ENCODE measurements at places on chromosomes 2 and 18.

- ATAC-seq: peak; percentile 89
Observed at GRCh38 chr2:40450796-40451430, 977 bp downstream of the SLC8A1 start.

DNA sequence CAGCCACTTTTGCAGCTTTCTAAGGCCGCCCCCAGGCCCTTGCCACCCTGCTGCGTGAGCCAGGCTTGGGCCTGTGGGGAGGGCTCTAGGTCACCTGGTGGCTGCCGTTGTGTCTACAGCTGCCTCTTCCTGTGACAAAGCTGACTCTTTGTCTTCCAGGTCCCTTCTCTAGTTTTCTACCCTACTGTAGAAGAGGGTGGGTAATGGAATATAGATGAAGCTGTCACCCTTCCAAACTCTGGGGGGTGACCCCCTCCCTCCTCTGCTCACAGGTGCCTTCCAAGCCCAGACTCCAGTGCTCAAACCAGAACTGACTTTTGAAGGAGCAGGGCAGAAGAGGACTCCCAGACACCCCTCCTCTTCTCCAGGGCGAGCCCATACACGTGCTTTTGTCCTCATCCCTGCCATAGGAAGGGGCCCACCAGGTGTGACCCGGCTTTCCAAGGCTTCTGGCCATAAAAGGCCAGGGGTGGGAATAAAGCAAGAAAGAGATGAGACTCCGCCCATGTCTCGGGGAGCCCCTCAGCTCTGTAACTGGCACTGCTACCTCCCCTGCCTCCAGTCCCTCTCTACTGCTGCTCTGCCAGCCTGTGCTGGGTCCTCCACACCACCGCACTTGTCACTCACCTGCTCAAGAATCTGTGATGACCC is 17.9 kb upstream of the SDC1 start:
- peak; percentile 37 for ATAC-seq

- no peak for ATAC-seq
Observed at GRCh38 chr18:55239740-55240139, 280.5 kb upstream of the CCDC68 start.

DNA sequence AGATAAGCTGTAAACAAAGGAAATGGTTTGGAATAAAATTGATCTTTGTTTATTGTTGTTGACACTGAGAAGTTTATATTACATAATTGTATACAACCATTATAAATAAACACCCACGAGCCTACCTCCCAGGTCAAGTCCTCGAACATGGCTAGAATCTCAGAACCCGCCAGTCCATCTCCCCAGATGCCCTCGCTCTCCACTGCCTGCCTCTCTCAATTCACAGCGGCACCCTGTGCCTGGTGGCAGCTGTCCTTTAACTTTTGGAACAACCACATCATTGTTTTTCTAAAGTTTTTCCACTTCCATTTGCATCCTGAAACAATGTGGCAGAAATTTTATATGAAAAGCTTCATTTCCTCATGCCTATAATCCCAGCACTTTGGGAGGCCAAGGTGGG is 52.2 kb upstream of the OTOS start:
- no peak for ATAC-seq

GRCh38 chr18:4352746-4353551 is 102.2 kb downstream of the DLGAP1 start:
- no peak for ATAC-seq

- ATAC-seq: peak; percentile 50
Observed at GRCh38 chr18:37294951-37295350, 270.6 kb downstream of the CELF4 start.

GRCh38 chr2:232569541-232569940 is 19.1 kb downstream of the EIF4E2 start:
- no peak for ATAC-seq

DNA sequence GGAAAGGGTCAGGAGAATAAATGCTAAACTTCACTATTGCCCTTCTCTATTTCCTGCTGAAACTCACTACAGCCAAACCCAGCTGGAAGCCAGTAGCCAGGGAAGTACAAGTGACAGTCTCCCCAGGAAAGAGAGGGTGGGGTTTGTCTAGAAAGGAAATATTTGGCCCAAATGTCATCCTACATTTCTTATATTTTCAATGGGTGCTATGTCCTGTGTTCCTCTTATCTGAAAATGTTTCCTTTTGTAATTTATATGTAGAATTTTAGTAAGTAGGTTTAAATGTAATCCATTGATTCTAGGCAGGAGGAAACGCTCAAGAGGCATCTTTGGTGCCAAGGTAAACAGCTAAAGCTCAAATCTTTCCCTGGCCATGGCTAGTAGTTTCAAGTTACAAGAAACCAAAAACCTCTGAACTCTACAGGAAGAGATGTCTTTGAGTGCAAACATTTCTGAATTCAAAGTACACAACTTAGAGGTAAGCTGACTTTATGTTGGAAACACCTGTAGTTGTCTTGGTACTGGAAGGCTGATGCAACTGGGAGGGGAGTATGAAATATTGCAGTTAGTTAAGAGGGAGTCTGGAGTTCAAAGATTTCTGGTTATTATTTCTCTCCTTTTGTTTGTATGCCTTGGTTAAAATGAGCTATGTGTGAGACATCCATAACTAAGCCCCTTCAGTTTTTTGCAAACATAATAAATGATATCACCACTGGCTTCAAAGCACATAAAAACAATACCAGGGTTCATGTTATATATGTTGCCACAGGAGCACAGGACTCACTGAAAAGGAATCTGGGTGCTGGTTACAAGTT is 356.1 kb upstream of the ZC3H15 start:
- peak; percentile 75 for ATAC-seq

GRCh38 chr2:52264488-52264887 is 1232.6 kb upstream of the NRXN1 start:
- no peak for ATAC-seq

GRCh38 chr2:68740400-68740914 is 5.8 kb downstream of the ARHGAP25 start:
- no peak for ATAC-seq

DNA sequence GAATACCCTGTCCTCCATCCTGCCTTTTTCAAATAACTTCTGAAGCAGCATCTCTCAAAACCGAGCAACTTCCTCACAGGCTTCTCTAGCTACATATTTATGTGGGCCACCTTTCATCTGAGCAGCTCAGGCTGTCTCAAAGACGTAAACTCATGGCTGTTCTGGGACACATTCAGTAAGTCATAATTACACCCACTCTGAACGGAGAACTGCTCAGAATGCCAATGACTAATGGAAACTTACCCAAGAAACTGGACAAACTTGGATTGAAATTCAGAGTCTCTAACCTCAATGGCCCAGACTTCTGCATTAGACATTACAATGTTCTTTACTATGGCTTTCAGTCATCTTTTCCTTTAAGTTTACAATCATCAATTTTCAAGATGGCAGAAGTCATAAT is 145.2 kb downstream of the RAD51AP2 start:
- no peak for ATAC-seq

GRCh38 chr2:171711351-171711750 is 24.1 kb downstream of the DYNC1I2 start:
- ATAC-seq: peak; percentile 42

- no peak for ATAC-seq
Observed at GRCh38 chr2:197941715-197942114, 137.3 kb downstream of the PLCL1 start.

GRCh38 chr2:184463102-184463865 is 135.0 kb upstream of the ZNF804A start:
- no peak for ATAC-seq

DNA sequence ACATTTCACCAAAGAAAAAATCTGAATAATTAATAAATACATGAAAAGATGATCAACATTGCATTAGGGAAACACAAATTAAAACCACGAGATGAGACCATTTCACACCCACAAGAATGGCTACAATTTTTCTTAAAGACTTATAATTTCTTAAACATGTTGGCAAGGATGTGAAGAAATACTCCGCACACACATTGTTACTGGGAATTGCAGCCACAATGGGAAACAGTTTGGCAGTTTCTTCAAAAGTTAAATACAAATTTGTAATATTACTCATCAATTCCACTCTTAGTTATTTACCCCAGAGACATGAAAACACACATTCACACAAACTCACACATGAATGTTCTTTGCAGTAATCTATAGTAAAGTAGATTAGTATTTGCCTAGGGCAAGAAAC is 363.3 kb upstream of the SMIM21 start:
- ATAC-seq: no peak

- ATAC-seq: no peak
Observed at GRCh38 chr18:50665519-50665918, 105.6 kb downstream of the MAPK4 start.

- no peak for ATAC-seq
Observed at GRCh38 chr2:1632510-1632909, 111.8 kb downstream of the PXDN start.

DNA sequence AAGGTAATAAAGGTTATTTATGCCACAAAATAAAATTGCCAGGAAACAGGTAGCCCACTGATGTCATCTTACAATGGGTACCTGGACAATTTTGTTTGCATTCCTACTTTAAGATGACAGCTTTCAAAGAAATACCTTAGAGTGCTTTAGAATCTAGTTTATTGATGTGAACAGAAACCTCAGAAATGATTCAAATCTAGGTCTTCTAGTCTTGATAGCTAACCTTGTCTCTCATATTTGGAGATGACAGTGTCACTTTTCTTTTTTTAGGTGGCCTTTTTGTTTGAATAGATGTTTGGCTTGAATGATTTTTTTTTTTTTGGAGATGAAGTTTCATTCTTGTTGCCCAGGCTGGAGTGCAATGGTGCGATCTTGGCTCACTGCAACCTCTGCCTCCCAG is 69.1 kb downstream of the PIK3C3 start:
- ATAC-seq: no peak

GRCh38 chr2:114550895-114551793 is 108.7 kb downstream of the DPP10 start:
- ATAC-seq: peak; percentile 36

DNA sequence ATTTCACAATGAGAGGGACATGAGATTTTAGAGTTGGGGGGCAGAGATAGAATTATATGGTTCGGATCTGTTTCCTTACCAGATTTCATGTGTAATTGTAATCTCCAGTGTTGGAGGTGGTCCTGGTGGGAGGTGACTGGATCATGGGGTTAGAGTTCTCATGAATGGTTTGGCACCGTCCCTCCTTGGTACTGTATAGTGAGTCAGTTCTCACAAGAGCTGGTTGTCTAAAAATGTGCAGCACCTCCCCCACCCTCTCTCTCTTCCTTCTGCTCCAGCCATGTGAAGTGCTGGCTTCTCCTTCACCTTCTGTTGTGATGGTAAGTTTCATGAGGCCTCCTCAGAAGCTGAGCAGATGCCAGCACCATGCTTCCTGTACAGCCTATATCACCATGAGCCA is 138.1 kb downstream of the SCG2 start:
- ATAC-seq: no peak

DNA sequence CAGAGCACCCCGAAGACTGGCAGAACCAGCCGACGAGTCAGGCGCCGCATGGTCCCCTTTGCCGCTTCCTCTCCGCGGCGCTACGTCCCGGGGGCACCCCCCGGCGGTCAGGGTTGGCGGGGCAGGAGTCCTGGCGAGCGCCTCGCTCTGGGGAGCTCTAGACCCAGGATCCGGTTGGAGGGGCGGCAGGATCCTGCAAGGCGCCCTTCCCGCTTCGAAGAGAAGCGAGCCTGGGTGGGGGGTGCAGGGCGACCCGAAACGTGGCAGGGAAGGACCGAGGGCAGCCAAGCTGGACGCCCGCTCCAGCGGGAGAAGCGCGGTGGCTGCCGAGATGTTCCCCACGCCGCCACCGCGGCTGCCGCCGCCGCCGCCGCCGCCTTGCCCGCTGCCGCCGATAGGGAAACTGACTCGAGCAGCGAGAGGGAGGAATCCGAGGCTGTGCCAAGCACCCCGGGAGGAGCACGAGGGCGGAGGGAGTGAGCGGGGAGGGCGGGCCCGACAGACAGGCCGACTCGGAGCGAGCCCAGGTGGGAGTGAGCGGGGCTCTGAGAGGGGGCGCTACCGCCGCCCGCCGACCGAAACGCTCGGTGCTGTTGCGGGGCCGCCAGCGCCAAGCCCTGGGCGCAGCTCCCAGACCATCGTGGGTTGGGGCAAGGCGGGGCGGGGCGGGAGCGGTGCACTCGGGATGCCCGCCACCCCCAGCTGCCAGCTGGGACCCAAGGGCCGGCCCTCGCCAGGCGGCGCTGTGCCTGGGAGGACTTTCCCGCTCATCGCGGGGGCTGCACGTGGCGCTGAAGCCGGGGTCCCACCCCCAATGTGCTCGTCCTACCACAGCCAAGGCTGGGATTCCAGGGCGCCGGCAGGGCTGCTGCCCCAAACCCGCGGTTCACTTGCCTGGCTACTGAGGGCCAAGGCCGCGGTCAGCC is at the start of gene GALNT14:
TSS of gene GALNT14 (minus strand) at position 404 of the 926 bp plus-strand sequence. CDS start at position 50, 354 bp downstream.
- ATAC-seq: peak; percentile 83

DNA sequence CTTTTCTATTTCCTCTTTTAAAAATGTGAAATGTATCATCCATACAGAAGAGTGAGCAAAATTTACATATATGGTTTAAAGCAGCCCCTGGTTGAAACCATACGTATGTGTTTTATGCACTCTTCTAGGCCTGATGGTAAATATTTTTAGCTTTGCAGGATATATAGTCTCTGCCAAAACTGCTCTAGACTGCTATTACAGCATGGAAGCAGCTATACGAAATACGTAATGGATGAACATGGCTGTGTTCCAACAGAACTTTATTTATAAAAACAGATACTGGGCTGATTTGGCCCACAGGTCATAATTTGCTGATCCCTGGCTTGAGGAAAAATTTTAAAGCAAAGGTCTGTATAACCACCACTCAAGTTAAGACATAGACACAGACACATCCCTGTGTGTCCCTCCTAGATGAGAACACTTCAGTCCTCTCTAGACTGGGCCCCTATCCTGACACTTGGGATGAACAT is 42.5 kb upstream of the ATP8B1 start:
- ATAC-seq: peak; percentile 76

- ATAC-seq: no peak
Observed at GRCh38 chr2:148877403-148877740, 2.3 kb downstream of the KIF5C start.

- peak; percentile 31 for ATAC-seq
Observed at GRCh38 chr2:25690058-25690457, 16.7 kb upstream of the DTNB start.

DNA sequence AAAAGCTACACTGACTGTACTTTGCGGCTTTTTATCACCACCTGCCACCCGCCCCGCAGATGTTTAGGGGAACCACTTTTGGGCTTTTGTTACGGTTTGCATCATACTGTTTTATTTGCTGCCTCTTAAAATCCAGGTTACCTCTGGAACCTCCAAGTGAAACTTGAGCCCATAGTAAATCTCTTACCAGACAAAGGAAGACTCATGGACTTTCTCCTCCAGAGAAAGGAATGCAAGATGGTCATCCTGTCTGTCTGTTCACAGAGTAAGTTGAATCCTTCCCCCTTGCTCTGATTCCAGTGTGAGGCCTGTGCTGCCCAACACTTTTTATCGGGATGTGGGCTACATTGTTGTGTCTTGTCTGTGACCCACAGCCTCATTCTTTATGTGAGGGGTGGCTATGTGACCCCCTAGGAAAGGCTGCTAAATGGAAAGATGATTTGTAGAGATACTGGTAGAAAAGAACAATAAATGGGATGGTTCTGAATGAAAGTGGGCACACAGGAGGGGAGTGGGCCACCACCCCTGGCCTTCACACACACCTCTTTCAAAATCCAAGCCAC is 23.3 kb downstream of the RMC1 start:
- ATAC-seq: 0 out of 3 replicates have a peak, but pooled peaks have one; percentile 17

DNA sequence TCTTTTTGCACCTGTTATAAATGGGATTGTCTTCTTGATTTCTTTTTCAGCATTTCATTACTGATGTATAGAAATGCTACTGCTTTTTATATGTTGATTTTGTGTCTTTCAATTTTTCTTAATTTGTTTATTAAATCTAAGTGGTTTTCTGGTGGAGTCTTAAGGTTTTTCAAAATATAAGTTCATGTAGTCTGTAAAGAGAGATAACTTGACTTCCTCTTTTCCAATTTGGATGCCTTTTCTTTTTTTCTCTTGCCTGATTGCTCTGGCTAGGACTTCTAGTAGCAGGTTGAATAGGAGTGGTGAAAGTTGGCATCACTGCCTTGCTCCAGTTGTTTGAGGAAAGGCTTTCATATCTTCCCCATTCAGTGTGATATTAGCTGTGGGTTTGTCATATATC is 28.6 kb upstream of the GALNT5 start:
- ATAC-seq: no peak

Measured in SK-N-SH treated with all-trans-retinoic acid at 6 μM for 48 hours (cell line).